ENCODE measurements at places on chromosomes 12 and 14.

GRCh38 chr14:35398071-35398584, 6.4 kb downstream of the NFKBIA start:
- DNase-seq = no peak

GRCh38 chr14:103773521-103773920, 57.9 kb downstream of the ZFYVE21 start:
- no peak for DNase-seq

- DNase-seq = no peak
Measured at GRCh38 chr12:92064422-92064821, 81.2 kb downstream of the BTG1 start.

GRCh38 chr14:67428501-67429031, 16.6 kb upstream of the PLEK2 start:
- DNase-seq = no peak

DNA sequence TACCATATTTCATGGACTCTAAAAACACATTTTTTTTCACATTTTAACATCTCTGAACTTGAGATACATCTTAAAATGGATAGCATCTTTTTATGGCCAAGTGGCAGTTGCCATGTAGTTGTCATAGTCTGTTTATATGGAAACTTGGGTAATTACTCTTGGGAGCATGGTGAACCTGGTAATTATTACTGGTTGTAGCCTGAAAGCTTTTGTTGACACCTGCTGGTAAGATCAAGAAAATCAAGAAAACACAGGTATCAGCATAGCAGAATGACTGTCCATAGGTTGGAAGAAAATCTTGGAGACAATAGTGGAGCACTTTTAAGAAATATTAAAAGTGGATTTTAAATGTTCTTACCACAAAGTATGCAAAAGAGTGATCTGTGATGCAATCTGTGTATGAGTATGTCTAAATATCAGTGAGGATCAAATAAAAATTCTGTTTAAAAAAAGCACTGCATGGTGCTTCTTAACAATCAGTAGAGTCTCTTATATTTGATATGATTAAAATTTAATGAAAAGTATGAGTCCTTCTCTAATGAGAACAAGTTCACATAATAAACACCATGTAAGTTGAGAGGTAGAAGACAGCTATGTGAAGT, 44.2 kb downstream of the TTC8 start:
- no peak for DNase-seq

- DNase-seq = no peak
Measured at GRCh38 chr12:122799641-122800243, 25.4 kb downstream of the CCDC62 start.

Measured in BJ (cell line).